ENCODE measurements at places on chromosomes 2 and 18.

DNA sequence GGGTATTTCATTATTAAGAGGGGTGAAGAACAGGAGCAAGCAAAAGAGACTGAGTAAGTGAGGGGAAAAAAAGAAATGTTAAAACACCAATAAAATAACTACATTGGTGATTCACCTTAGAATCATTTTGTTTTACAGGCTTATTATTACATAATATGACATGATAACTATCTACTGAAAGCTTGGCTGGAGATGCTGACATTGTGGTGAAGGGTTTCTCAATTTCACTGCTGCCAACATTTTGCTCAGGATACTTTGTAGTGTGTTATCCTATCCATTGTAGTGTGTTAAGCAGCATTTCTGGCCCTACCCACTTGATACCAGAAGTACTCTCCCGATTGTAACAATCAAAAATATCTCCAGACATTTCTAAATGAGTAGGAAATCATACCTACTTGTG, 1564.6 kb upstream of the NXPH2 start:
- DNase-seq, result no peak

- DNase-seq, result no peak
Observed at GRCh38 chr18:45084206-45084605, 403.5 kb downstream of the SETBP1 start.

GRCh38 chr18:57077005-57077765, 69.7 kb upstream of the BOD1L2 start:
- DNase-seq, result no peak

DNA sequence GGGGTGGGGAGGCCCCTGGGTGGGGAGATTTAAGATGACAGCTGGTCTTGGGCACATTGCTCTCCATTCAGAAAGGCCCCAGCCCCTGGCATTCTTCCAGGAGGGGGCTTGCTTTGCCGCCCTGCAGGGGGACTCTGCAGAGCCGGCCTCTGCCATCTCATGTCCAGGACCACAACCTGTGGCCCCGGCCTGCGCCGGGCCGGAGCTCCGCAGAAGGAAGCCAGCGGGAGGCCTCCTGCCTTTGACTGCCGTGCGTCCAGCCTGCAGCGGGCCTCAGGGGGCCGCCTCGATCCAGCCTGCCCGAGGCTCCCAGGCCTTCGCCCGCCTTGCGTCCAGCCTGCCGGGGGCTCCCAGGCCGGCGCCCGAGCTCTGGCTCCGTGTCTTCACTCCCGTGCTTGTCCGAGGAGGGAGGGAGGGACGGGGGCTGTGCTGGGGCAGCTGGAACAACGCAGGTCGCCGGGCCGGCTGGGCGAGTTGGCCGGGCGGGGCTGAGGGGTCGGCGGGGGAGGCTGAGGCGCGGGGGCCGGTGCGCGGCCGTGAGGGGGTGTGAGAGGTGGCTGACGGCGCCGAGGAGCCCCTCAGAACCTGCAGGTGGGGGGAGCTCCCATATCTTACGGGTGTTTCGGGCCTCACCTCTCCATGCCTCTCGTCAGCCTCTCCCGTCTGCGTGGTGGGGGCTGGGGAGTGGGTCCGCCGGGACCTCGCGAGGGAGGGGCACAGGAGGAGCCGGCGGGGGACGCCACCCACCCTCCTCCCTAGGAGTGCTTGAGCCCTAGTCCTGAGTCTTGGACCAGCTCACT, 20.4 kb downstream of the GPC1 start:
- no peak for DNase-seq

DNA sequence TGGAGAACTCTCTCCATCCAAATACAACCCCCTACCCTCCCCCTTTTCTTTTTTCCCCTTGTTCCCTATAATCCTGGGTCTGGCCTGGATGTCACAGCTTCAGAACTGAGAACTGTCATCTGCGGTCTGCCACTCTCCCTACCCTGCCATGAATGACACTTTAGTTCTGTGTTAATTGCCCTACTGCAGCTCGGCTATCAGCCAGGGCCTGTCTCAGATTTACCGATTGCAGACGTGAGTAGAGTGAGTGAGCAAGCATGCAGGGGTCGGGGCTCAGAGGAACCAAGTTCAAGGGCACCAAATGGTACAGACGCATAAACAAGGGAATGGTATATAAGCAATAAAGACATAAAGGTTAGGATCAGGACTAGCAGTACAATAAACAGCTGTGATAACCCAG, 967.8 kb downstream of the BCL11A start:
- no peak for DNase-seq

- no peak for DNase-seq
Observed at GRCh38 chr2:3645745-3646389, 12.1 kb upstream of the ALLC start.

DNA sequence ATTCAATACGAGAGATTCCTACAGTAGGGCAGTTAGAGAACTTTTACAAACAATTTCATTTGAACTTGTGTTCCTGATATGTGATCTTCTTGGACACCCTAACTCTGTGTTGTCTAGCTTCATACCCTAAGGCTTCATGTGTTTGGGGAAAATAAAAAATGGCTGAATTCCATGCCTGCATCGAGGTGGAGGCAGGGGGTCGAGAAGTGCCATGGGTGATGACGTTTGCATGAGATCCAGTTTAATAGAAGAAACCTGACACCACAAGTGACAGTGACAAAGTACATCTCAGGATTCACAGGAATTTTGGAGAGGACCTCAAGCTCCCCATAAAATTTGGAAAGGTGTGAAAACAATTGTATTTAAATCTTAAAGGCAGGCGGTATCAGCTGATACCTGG, 169.2 kb upstream of the NABP1 start:
- no peak for DNase-seq

GRCh38 chr18:80023173-80023572, 11.1 kb upstream of the RBFA start:
- DNase-seq, result peak; percentile 15

DNA sequence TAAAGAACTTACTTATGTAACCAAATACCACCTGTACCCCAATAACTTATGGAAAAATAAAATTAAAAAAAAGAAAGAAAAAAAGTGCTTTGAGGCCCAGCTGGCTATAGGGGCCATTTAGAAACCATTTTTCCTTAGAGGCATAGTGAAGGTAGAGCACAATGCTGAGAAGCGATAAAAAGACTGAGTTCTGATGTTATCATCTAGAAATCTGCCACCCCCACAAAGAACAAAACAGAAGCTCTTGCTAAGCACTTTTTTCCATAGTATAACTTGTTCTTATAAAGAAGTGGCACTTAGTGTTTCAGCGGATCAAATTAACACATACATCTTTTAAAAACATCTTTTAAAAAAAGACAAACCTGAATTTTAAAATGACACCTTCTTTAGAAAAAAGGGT, 51.4 kb downstream of the ICOS start:
- DNase-seq, result peak; percentile 57

DNA sequence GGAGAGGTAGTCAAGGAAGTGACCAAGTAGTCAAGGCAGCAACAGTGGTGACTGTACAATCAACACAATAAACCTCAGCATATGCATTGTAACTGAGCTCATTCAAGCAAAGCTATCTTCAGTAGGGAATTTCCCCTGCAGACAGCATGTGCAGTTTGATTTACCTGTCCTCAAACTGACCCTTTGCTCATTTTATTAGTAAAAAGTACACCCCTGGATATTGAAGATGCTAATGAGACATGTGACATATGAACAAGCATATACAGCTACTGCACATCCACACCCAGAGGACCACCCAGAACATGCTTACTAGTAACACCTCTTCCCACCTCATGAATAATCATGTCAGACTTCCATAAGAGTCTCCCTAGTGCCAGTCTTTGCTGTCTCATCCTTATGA, 15.4 kb downstream of the C2orf81 start:
- DNase-seq, result no peak

- DNase-seq, result no peak
Observed at GRCh38 chr2:167430447-167430846, 542.2 kb downstream of the XIRP2 start.

GRCh38 chr2:62200291-62200841, 4.5 kb downstream of the B3GNT2 start:
- peak; percentile 67 for DNase-seq

- no peak for DNase-seq
Observed at GRCh38 chr18:10687161-10687925, 161.5 kb downstream of the NAPG start.

All from activated CD4-positive, alpha-beta T cell treated with anti-CD3 and anti-CD28 coated beads, Interleukin-10, Interleukin-2, amounts not matched to agents 100 ng/mL and 50 ng/mL, durations not matched to agents 16 hours and 8 hours (primary cell).